ENCODE measurements at places on chromosomes 3 and 15. TPM values are rescaled to one million over a fixed set of nuclear protein-coding genes. Genes with fewer than 3 reads are reported as not detected.

GRCh38 chr15:35139822-35140221, 54.7 kb upstream of the NANOGP8 start:
- DNase-seq, result no peak

SLC51B gene
- total RNA-seq, result not detected

FMN1 gene
- total RNA-seq, result 23.4 TPM

GRCh38 chr3:67401921-67402320, 252.5 kb downstream of the SUCLG2 start:
- DNase-seq, result no peak

- no peak for DNase-seq
Measured at GRCh38 chr3:124685067-124685466, 45.2 kb upstream of the UMPS start.

DNA sequence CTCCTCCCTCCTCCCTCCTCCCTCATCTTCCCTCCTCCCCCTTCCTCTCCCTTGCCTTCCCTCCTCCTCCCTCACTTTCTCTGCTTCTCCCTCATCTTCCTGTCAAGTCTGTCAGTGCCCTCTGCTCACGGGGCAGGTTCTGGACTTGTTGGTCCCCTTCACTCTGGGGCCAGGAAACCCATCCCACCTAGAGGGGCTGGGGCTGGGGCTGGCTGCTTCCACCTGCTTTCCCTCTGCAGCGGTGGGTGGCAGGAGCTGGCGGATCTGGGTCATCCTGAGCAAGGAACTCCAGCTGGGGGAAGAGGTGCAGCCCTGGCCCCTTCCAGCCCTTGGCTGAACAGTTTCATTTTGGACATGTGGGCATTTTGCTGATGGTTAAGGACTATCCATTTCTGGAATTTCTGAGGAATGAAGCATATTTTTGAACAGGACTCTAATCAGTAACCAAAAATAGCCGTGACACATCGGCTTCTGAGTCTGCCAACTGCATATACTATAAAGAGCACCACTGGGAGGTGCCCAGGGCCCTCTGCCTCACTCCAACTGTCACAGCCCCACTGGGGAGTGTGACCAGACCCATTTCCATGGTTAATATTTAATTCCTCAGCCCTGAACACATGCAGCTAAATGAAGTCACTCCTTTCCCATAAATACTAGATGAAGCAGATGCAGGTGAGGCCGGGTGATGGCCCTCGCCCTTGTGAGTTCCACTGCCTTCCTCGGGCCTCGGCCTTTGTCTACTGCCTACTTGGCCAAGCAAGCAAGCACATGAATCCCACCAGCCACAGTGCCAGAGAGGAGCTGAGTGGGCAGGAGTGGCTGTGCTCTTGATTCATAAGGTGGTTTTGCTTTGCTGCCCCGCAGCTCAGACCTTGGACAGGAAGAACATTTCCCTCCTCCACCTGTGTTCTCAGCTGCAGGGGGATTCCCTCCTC, 39.8 kb downstream of the CHDH start:
- DNase-seq, result peak; percentile 72

- no peak for DNase-seq
Measured at GRCh38 chr15:50095938-50096821, 22.9 kb downstream of the ATP8B4 start.

DNA sequence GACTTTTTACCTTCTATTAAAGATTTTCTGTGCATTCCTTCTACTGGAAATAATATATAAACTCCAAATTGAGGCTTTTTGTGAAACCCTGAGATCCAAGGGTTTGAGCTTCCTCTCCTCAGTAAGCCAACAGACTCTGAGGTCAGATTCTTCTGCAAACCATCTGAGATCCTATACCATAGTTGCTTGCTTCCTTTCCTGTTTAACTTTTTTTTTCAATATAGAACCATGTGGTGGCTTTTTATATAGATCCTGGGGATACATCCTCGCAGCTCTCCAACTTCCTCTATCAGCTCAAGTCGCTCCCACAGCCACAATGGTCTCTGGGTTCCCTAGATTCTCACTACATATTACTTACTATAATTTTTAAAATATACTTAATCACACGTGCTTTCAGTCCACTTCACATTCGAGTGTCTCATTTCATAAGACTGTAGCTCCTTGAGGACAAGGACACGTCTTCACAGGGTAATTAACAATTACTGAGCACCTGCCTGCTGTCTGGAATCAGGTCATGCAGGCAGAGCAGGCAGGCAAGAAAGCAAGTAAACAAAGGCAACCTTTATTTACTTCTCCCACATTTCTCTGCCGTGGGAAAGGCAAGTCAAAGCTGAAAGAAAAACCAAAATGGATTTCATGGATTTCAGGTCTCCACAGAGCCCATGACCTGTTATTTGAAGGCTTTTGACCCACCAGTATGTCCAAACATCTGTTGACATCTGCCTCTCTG, 941.5 kb downstream of the FHIT start:
- DNase-seq, result no peak

DNA sequence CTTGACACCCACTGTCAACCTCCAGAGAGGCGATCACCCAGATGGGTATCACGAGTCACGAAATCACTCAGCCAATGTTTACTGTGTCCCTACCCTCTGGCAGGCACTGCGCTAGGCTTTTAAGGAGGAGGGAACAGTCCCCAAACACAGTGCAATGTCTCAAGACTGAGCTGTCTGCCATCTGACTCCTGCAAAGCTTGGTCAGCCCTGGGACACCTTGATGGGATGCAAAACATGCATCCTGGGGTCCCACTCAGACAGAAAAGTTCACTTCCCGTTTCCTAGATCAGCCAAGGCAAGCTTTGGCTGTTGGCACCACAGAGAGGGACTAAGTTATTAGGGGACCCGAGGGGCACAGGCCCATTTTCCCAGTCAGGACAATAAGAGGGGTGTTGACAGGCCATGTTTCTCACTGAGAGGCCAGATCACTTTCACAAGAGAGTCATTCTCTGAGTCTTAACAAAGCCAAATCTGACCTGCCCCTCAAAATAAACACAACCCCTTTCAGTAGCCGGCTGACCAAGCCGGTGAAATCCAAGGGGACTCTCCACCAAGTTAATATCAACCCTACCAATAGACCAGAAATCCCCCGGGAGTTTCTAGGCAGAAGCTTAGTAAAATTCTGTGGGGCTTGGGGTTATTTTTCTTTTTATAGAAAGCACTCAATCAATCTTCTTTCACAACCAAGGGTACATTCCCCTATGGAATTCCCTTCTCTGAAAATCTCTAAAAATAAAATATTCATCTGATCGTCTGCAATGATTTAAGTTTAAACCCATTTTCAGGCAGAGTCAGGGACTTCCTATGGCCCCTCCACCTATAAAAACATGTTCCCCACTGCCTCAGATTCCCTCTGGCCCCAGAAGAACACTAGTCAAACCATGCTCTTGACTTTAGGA, 3.5 kb downstream of the RFTN1 start:
- DNase-seq, result no peak

- DNase-seq, result no peak
Measured at GRCh38 chr3:124360563-124360962, 368.6 kb upstream of the ROPN1 start.

GRCh38 chr3:77577264-77577663, 537.4 kb downstream of the ROBO2 start:
- no peak for DNase-seq

DNA sequence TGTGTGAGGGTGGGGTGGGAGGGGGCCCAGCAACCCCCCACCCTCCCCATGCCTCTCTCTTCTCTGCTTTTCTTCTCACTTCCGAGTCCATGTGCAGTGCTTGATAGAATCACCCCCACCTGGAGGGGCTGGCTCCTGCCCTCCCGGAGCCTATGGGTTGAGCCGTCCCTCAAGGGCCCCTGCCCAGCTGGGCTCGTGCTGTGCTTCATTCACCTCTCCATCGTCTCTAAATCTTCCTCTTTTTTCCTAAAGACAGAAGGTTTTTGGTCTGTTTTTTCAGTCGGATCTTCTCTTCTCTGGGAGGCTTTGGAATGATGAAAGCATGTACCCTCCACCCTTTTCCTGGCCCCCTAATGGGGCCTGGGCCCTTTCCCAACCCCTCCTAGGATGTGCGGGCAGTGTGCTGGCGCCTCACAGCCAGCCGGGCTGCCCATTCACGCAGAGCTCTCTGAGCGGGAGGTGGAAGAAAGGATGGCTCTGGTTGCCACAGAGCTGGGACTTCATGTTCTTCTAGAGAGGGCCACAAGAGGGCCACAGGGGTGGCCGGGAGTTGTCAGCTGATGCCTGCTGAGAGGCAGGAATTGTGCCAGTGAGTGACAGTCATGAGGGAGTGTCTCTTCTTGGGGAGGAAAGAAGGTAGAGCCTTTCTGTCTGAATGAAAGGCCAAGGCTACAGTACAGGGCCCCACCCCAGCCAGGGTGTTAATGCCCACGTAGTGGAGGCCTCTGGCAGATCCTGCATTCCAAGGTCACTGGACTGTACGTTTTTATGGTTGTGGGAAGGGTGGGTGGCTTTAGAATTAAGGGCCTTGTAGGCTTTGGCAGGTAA, 8.1 kb downstream of the FAM131A start:
- no peak for DNase-seq

TMEM40 gene
- not detected for total RNA-seq

DNA sequence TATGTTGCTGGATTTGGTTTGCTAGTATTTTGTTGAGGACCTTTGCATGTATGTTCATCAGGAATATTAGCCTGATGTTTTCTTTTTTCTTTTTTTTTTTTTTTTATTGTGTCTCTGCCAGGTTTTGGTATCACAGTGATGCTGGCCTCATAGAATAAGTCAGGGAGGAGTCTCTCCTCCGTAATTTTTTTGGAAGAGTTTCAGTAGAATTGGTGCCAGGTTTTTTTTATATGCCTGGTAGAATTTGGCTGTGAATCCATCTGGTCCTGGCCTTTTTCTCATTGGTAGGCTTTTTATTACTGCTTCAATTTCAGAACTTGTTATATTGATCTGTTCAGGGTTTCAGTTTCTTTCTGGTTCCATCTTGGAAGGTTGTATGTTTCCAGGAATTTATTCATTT, 165.8 kb downstream of the VPS8 start:
- no peak for DNase-seq

Measured in aorta (tissue), 5 donors.